ENCODE measurements at places on chromosomes 2 and 18.

DNA sequence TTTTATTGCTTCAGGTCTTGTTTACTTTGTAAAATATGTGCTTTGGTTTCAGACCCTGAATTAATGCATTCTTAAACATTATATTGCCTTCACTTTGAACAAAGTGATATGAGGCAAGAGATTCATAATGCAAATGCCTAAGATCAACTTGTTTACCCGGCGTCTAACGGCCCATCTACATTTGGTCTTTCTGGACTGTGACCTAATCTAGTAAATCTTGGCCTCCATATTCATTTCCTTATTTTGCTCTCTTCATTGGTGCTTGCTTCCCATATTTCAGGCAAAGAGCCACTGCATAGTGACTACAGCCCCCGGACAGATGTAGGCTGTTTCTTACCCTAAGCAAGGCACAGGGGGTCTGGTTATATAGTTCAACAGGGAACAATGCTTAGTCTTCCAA lies 53.0 kb upstream of the SLC39A10 start:
- DNase-seq: no peak

DNA sequence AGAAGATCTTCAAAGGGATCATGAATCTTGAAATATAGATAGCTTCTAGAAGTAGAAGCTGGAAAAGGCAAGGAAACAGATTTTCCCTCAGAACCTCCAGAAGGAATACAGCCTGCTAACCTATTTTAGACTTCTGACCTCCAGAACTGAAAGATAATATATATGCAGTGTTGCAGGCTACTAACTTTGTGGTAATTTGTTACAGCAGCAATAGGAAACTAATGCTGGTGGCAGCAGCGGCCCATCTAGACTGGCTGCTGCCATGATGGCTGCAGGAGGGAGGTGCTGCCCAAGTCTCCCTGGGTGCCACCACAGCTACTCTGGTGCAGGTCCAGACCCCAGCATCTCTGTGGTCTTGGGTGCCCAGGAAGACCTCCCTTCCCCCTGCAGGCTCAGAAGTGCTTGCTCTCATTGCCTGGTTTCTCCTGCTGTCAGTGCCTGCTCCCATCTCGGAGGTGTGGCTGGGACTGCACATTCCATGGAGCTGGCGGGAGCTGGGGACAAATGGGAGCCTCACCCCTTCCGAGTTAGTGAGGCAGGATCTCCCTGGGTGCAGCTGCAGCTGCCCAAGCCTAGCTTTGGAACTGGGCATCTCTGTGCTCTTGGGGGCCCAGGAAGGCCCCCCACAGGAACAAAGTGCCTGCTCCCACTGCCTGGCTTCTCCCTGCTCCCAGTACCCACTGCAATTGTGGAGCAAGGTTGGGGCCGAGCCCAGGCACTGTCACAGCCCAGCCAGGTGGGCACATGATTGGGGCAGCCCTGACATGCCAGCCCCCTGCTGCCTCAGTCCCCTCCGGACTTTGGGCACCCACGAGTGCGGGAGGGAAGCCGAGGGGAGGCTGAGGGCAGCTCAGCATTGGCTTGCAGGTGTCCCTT lies 18.1 kb upstream of the CCDC88A start:
- no peak for DNase-seq

- DNase-seq: no peak
These were observed 115.0 kb downstream of the THADA start for GRCh38 chr2:43480874-43481273.

DNA sequence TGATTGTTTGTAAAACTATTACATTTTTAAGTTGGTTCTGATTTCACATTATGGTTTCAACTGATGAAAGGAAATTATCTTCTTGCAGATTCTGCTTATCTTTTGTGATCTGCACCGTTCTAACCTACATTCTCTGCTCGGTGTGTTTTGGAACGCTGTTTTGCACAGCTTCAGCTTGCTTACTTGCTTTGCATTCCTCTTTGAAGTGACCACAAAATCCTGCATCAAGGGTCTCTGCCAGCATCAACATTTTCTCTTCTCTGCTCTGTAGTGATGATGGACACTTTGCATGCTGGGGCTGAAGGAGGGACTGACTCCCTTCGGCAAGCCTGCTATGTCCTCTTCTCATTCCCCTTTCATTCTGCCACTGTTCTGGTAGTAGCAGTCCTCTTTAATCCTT lies 485.2 kb downstream of the FBXO15 start:
- no peak for DNase-seq

- no peak for DNase-seq
These were observed 640.4 kb downstream of the NR4A2 start for GRCh38 chr2:155692106-155692505.

GRCh38 chr2:124975648-124976047 lies 950.6 kb downstream of the CNTNAP5 start:
- DNase-seq: no peak

DNA sequence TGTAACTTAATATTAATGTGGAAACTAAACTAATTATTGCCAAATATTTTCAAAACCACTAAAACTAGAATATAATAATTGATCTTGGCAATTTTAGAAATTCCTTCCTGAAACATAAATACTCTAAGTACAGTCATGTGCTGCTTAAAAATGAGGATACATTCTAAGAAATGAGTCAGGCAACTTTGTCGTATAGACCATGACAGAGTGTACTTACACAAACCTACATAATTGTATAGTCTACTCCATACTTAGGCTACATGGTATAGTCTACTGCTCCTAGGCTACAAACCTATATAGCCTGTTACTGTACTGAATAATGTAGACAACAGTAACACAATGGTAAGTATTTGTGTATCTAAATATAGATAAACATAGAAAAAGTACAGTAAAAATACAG lies 27.6 kb downstream of the FEZ2 start:
- DNase-seq: no peak

GRCh38 chr2:226077841-226078240 lies 678.3 kb downstream of the NYAP2 start:
- DNase-seq: peak; percentile 79

GRCh38 chr2:60735496-60736250 lies 20.4 kb upstream of the PAPOLG start:
- DNase-seq: no peak

DNA sequence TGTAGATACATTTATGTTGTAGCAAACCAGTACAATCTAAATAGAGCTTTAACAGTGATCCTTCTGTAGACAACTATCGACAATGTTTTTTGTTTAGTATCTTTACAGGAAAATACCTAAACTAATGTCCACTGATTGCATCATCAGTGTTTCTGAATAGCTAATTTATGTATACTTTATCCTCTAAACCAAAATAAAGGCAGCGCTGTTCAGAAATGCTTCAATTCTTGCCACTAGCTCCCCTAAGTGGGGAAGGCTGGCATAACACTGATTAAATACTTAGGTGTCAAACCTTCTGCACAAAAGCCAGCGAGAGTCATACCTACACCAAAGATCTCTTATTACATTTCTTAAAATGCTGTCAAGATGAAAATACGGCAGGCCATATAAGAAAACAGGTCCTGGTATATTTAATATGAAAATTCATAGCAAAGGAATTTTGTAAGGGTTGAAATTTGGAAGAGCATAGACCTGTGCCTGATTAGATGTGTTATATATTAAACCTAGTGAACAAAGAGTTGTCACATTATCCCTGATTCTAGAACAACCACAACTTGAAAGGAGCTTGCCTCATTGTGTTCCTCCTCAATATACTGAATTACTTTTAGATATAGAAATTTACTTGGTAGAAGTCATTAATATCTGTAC lies 1693.4 kb upstream of the SLC39A10 start:
- DNase-seq: no peak

DNA sequence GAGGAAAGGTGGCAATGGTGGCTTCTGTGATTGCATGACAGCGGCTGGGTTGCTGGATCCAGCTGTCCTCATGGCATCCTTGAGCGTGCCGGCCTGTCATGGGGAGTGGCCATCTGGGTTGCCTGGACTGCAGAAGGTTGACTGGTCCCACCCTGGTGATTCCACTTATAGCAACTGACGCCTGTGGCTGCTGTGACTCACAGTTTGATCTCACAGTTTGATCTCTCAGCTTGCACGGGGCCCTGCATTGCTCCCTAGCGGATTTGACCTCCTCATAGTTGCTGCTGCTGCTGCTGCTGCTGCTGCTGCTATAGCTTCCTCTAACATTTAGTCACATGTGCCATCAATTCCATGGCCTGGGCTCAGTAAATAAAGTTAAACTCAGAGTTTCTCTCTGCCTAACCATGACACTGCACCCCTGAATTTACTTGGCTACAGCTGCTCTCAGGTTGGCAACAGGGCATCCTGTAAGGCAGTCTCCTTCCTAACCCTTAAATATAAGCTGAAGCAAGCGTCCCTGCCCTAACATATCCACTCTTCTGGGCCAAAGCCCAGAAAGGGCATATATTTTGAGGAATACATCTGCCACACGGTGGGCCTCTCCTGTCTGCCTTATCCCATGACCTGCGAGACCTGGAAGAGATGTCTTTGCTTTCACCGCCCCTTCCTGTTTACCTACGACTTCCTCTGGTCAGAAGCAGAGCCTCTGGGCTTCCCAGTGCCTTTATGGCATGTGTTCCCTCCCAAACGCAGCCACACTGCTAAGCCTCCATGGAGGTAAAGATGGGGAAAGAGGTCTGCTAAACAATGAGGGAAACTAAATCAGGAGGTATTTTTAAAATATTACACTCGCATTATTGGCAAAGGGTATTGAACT lies 37.8 kb upstream of the CCDC150 start:
- no peak for DNase-seq

GRCh38 chr2:240229603-240230235 lies 89.3 kb upstream of the OTOS start:
- DNase-seq: no peak

GRCh38 chr2:127056631-127057370 lies 50.2 kb downstream of the BIN1 start:
- DNase-seq: no peak

- no peak for DNase-seq
These were observed 48.5 kb downstream of the ARL6IP6 start for GRCh38 chr2:152766928-152767327.

GRCh38 chr18:32848826-32849225 lies 76.0 kb upstream of the KLHL14 start:
- DNase-seq: no peak

GRCh38 chr2:107687073-107687472 lies 139.6 kb upstream of the RGPD4 start:
- peak; percentile 1 for DNase-seq

DNA sequence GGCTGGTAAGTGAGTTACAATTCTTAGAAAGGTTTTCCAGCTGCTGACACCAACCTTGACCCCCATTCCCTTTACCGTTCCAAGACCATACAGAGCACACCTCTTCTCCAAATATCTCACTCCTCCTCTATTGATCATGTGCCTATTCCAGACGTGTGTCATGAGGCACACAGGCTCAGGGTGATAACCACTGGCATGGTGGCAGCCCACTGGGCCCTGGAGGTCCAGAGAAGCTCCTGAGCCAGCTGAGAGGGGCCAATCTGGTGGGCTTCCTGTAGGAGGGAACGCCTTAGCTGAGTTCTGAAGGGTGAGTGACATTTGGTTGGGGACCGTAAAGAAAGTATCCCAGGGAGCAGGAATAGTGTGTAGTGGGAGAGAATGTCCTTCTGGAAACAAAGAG lies 28.3 kb downstream of the ZAP70 start:
- DNase-seq: no peak

DNA sequence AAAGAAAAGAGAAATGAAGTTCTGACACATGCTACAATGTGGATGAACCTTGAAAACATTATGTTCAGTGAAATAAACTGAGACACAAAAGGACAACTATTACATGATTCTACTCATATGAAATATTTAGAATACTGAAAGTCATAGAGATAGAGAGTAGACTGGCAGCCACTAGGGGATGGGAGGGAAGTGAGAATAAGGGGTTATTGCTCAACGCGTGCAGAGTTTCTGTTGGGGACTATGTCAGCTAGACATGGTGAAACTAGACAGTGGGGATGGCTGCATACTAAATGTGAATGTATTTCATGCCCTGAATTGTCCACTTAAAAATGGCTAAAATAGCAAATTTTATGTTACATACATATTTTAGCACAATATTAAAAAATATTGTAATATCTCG lies 108.7 kb upstream of the ATL2 start:
- DNase-seq: no peak
